Right kidney (tissue), 9 donors: ENCODE measurements at places on chromosomes 1 and 21.

DNA sequence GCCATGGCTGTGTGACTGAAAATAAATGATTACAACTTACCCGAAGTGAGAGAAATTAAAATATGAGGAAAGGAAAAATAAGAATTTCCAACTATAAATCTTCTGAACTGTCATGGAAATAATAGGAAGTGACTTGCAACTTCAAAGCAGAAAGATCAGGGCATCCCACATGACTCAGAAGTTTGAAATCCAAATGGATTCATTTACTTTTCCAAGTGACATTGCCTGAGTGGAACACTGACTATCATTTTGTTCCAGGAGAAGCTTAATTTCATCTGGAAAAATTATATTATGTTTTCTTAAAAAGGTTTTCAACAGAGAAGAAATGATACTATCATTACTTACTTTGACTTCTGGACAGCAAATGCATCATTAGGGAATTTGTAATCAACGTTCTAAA is 110.8 kb downstream of the GREM2 start:
- DNase-seq = no peak

GRCh38 chr1:224357626-224358124 is 996 bp downstream of the CNIH4 start:
- DNase-seq = no peak

- no peak for DNase-seq
These were observed 40.0 kb upstream of the RGS7 start for GRCh38 chr1:241396747-241397681.

- DNase-seq = no peak
These were observed 64.1 kb downstream of the USP24 start for GRCh38 chr1:55150880-55151588.

DNA sequence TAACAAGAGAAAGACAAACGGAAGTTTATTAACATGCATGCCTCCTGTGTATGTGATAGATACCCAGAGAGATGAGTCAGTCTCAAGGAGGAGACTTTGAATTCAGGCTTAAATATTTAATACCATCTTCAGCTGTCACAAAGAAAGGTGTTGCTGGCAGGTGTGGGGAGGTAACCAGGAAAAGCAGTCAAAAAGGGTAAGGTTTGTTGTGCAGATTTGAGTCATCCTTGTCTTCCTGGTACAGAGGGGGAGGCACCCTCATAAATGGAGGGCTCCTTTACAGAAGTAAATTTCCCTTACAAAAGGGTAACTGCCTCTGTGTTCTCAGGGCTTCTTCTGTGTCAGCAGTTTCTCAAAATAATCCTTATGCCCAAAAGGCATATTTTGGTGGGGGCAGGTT is 75.2 kb upstream of the B3GALT5 start:
- DNase-seq = no peak

DNA sequence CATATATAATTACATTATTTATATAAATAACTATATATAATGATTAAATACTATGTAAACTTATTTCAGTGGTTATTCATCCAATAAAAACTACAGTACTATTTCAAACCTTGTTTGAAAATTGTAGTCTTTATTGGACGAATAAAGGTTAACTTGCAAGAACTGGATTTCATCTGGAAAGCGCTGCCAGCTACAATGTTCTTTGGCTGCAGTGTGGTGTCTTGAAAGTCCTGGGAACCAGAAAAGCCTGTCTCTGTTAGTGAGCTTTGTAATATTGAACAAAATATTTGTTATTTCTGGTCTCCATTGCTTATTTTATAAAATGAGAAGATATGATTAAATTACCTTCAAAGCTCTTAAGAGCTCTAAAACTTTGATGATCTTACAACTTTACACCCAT is 763.6 kb downstream of the ADGRL2 start:
- no peak for DNase-seq

DNA sequence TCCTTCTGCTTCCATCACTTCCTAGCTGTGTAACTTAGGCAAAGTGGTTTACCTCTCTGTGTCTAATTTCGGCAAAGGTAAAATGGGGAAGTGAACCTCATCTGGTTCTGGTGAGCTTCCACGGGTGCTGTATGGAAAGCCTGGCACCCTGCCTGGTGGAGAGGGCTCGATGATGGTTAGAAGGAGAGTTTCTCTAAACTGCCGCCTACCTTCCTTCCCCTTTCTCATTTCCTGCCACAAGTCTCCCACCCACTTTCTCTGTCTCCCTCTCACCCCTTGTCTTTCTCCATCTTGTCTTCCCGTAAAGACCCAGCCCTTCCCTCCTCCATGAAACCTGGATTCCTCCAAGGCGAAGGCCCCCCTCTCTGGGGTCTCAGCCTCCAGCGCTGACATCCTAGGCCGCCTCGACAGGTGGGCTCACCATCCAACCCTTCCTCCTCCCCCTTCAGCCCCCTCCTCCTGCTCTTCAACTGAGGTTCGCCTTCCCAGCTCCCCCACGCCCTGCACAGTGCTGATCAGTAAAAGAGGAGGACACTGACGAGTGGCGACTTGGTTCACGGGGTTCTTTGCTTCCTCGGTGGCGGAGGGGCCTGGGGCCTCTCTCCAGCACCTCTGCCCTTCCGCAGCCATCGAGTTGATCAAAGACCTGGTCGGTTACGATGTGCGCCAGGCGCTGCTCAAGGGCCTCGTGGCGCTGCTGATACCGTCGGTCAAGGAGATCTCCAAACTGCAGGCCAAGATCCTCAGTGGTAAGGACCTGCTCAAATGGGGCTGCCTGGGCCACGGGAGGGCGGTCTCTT is 7.3 kb downstream of the RNU5D-1 start:
- DNase-seq = no peak

GRCh38 chr1:243620096-243620495 is 229.9 kb downstream of the AKT3 start:
- no peak for DNase-seq

GRCh38 chr1:87061742-87062156 is 147.3 kb downstream of the HS2ST1 start:
- no peak for DNase-seq
